WTC11 (cell line): ENCODE measurements at places on chromosomes 4 and X. TPM values are rescaled to one million over a fixed set of nuclear protein-coding genes. Genes with fewer than 3 reads are reported as not detected.
A peak's percentile ranks its signal among the peaks of the same experiment; 100 is the strongest.

DNA sequence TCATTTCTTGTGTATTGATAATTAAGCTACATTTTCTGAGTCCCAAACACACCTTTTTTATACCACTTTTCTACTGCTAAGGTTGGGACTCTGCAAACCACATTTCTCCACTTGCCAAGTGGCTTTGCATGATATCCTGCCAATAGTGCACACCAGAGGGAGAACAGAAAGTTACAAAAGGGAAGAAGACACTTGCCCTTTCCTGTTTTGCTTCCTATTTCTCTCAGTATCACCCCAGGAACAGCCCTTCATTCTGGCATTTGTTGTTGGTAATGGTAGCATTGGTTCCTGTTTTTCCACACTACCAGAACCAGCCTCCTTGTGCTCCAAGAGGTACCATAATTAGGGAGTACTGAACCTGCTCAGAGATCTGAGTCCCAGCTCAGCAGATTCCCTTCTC is 87.1 kb downstream of the HDX start:
- H3K4me3 ChIP-seq: no peak overlapping the region
- no peaks in the 10 kb centered on the region for H3K36me3 ChIP-seq
- H3K27me3 ChIP-seq: no peaks in the 10 kb centered on the region

- H3K27me3 ChIP-seq: no peaks in the 10 kb centered on the region
- no peak for DNase-seq
- H3K4me1 ChIP-seq: peaks cover 12% of the 10 kb centered on the region
- no peak overlapping the region for H3K27ac ChIP-seq
- H3K36me3 ChIP-seq: no peaks in the 10 kb centered on the region; the same call in 1 of the 2 replicates
Measured at GRCh38 chr4:66294638-66295037, 624.3 kb upstream of the EPHA5 start.

DNA sequence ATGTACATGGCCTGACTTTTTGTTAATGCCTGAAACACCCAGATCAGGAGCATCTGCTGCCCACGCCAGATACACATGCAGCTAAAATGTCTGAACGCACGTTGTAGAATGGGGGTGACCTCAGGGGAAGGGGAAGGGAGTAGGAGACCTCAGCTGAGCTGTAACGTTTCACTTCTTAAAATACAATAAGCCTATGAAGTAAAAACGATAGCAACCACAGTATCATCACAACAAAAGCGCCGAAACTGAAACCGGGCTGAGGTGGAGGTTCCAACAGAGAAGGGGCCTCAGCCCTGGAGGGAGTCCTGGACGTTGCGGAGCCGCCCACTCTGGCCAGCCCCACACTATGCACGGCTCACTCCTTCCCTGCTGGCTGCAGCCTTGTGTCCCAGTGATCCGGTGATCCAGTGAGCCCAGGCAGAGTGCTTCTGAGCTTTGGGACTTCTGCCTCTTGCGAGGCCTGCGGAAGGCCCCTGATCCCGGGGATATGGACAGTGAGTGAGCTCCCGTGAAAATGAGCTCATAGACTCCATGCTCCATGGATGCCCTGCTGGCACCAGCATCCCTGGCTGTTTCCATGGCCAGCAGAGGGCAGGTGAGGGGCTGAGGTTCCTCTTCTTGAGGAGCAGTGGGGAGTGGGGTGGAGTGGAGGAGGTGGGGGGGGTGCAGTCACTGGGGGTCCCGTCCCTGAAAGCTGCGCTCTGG is 52.0 kb downstream of the HMX1 start:
- no peaks in the 10 kb centered on the region for H3K4me1 ChIP-seq
- no peaks in the 10 kb centered on the region for H3K27me3 ChIP-seq
- no peak for DNase-seq
- H3K4me3 ChIP-seq: no peak overlapping the region

GRCh38 chr4:105127170-105127445 is 19.6 kb upstream of the TET2 start:
- no peak overlapping the region for H3K27ac ChIP-seq
- no peaks in the 10 kb centered on the region for H3K36me3 ChIP-seq
- no peak for DNase-seq
- H3K27me3 ChIP-seq: peaks cover 19% of the 10 kb centered on the region
- peaks cover 5% of the 10 kb centered on the region for H3K4me1 ChIP-seq
- no peak overlapping the region for H3K4me3 ChIP-seq

DNA sequence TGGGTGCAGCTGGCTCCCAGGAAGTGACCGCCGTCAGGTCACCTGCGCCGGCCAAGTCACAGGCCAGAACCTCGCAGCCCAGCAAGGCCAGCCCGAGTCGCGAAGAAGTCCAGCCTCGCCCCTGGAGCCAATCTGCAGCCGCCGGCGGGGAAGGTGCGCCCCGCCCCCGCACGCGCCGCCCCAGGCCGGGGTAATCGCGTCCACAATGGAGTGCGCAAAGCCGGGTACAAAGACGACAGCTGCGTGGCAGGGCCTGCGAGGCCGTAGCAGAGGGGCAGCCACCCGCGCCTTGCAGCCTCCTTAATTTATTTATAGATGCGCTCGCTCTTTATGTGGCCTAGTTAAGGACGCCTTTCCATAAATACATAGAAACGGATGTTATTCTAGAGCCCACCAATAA is 139.4 kb upstream of the CPEB2 start:
- H3K4me3 ChIP-seq: no peak overlapping the region
- DNase-seq: peak; percentile 19
- peaks cover 4% of the 10 kb centered on the region; the same call in 1 of the 2 replicates for H3K4me1 ChIP-seq

- DNase-seq: no peak
- peaks cover 48% of the 10 kb centered on the region for H3K36me3 ChIP-seq
- H3K27ac ChIP-seq: no peak overlapping the region
Measured at GRCh38 chr4:16752150-16752549, 146.3 kb downstream of the LDB2 start.

GRCh38 chr4:184395971-184396391 is 78.4 kb downstream of the IRF2 start:
- H3K4me3 ChIP-seq: no peak overlapping the region
- peak overlapping the region; percentile 83 for H3K27ac ChIP-seq
- H3K36me3 ChIP-seq: peaks cover 64% of the 10 kb centered on the region
- peaks cover 21% of the 10 kb centered on the region for H3K4me1 ChIP-seq
- DNase-seq: no peak
- H3K27me3 ChIP-seq: no peaks in the 10 kb centered on the region

- H3K36me3 ChIP-seq: no peaks in the 10 kb centered on the region
- H3K27me3 ChIP-seq: no peaks in the 10 kb centered on the region
- H3K4me3 ChIP-seq: no peak overlapping the region
- DNase-seq: no peak
- no peak overlapping the region for H3K27ac ChIP-seq
Measured at GRCh38 chrX:154730253-154730891, 20.5 kb downstream of the GAB3 start.

DNA sequence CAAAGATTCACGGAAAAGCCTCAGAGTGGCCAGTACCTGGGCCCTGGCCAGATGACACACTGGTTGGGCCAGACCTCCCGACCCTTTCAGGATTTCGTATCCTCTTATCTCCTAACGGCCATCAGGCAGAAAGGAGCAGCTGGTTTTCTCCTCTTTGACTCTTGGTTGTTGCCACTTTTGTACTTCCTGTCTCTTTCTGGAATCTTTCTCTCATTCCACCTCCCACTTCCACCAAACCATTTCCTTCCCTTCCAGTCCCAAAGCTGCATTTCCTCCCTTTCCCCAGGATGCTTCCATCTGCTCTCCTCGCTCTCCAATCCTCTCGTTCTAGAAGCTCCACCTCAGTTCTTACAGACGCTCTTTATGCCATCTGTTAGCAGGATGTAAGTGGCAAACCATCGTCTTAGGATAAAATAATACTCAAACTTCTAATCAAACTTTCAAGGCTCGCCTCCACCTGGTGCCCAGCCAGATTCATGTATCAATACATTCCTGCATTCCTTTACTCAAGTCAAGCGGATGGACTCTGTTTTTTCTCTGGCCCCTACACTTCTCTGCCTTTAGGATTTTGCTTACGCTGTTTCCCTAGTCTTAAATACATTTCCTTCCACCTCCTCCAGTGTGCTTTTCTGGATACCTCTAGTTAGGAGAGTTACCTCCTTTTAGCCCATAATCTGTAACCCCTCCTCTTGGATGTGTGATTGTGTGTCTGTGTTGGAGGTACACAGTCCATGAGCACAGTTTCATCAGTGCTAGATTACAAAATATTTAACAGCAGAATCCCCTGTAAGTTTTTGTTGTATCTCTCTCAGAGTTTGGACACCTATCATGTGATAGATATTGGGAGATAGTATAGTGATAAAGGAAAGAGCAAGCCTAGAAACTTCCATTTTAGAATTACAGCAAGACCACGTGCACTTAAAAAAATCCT is 70.4 kb downstream of the LDB2 start:
- H3K27me3 ChIP-seq: no peaks in the 10 kb centered on the region
- peak overlapping the region; percentile 5; the same call in 1 of the 2 replicates for H3K4me3 ChIP-seq
- peak overlapping the region; percentile 97 for H3K27ac ChIP-seq
- H3K4me1 ChIP-seq: peaks cover 76% of the 10 kb centered on the region
- H3K36me3 ChIP-seq: peaks cover 14% of the 10 kb centered on the region
- no peak for DNase-seq

DNA sequence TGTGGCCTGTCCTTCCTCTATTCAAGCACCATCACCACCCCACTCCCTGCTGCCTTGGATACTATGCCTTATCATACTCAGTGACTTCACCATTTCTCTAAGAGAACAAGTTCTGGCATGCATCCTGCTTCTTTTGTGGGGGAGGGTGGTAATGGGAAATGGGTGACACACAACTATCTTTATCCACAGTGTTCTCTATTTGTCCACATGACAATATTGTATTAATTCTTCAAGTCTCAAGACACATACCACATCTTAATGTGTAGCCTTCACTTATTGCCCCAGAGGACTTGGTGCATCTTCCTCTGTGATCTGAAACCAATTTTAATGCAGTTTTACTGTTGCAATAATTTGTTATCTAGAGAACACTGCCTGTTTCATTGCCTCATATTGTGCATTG is 29.3 kb upstream of the UGT2B7 start:
- no peak overlapping the region for H3K4me3 ChIP-seq
- no peaks in the 10 kb centered on the region for H3K27me3 ChIP-seq
- no peaks in the 10 kb centered on the region for H3K36me3 ChIP-seq
- DNase-seq: no peak

GRCh38 chr4:139777757-139778156 is 112.1 kb downstream of the MGST2 start:
- H3K27ac ChIP-seq: no peak overlapping the region
- no peaks in the 10 kb centered on the region for H3K36me3 ChIP-seq
- no peak overlapping the region for H3K4me3 ChIP-seq
- H3K4me1 ChIP-seq: peaks cover 26% of the 10 kb centered on the region

- H3K4me1 ChIP-seq: peaks cover 14% of the 10 kb centered on the region
- no peaks in the 10 kb centered on the region for H3K36me3 ChIP-seq
- H3K4me3 ChIP-seq: no peak overlapping the region
Measured at GRCh38 chrX:150696866-150697265, 3.7 kb downstream of the MTMR1 start.

DNA sequence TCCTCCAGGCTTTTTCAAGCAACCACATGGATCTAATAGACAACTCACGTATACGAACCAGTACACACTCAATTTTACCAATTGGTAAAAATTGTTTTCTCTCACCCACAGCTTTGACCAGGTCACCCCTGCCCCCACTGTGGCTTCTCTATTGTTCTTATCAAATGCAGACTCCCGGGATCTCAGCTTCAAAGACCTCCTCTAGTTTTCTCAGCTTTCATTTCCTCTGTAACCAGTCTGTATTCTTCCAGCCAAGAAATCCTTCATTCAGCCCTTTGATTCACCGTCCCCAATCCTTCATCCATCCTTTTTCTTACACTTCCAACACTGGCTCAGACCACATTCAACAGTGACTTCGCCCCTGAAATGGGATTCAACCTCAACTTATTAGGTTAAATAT is 120.7 kb downstream of the CORIN start:
- no peaks in the 10 kb centered on the region for H3K36me3 ChIP-seq
- H3K27me3 ChIP-seq: peaks cover 2% of the 10 kb centered on the region; the same call in 1 of the 2 replicates
- H3K4me3 ChIP-seq: peak overlapping the region; percentile 15
- no peak overlapping the region for H3K27ac ChIP-seq
- H3K4me1 ChIP-seq: peaks cover 28% of the 10 kb centered on the region

GRCh38 chr4:107131295-107131694 is 95.2 kb upstream of the DKK2 start:
- H3K36me3 ChIP-seq: no peaks in the 10 kb centered on the region
- DNase-seq: no peak
- no peaks in the 10 kb centered on the region for H3K27me3 ChIP-seq
- H3K4me1 ChIP-seq: peaks cover 7% of the 10 kb centered on the region

DNA sequence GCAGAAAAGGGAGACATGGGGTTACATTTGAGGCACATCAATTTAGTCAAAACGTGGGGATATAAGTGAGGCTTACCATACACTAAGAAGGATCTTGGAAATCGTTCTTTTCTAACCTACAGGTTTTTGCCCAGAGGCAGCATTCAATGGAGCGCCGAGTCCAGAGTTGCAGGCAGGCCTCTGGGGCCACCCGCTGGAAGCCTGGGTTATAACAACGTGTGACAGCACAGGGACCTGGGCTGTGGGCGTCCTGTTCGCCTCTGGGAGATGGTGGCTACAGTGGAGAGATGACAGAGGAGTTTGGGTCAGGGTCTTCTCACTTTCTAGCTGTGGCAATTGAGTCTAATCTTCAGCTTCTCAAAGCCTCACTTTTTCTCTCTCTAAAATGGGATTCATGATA is 53.9 kb downstream of the ENPP6 start:
- peak; percentile 81 for DNase-seq
- H3K4me1 ChIP-seq: peaks cover 46% of the 10 kb centered on the region
- H3K27ac ChIP-seq: no peak overlapping the region
- no peaks in the 10 kb centered on the region for H3K36me3 ChIP-seq

DNA sequence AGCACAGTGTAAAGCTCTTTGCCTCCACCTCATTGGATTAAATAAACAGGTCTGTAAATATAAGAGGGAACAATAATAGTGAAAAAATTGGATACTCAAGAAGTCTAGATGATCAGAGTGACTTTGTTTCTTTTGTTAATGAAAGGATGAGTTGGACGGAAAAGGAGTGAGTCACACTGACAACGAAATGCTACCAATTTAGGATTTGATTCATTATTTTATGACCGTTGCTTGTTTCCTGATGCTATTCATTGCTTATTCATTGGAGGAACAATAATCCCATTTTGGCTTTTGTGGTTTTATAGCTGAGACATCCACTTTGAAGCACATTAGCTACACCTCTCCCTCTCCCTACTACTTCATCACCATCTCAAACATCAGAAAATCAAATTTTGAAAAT is 74.4 kb upstream of the DYNLT3 start:
- DNase-seq: no peak
- H3K27ac ChIP-seq: no peak overlapping the region
- H3K4me1 ChIP-seq: no peaks in the 10 kb centered on the region

GRCh38 chr4:154082760-154083535 is 294.1 kb upstream of the SFRP2 start:
- no peaks in the 10 kb centered on the region for H3K27me3 ChIP-seq
- no peak overlapping the region for H3K4me3 ChIP-seq
- no peaks in the 10 kb centered on the region for H3K36me3 ChIP-seq
- H3K27ac ChIP-seq: peak overlapping the region; percentile 10; the same call in 1 of the 2 replicates

HPGD gene
- 0.55 to 3.6 TPM (median 0.94 TPM) in 3 replicates for total RNA-seq

GLOD5 gene
- 0.27 TPM in 1 of 3 replicates, not detected in the others for total RNA-seq

NPY5R gene
- total RNA-seq: 4.5 to 6.2 TPM (median 6.0 TPM) in 3 replicates

MSANTD1 gene
- 0.98 to 1.1 TPM (median 0.99 TPM) in 3 replicates for total RNA-seq

HAUS3 gene
- 11.9 to 14.7 TPM (median 12.4 TPM) in 3 replicates for total RNA-seq

NFXL1 gene
- total RNA-seq: 30.1 to 32.8 TPM (median 30.2 TPM) in 3 replicates

FSTL5 gene
- 0.44 to 0.55 TPM (median 0.53 TPM) in 3 replicates for total RNA-seq

CSAG1 gene
- total RNA-seq: 0.33 to 1.8 TPM (median 1.5 TPM) in 3 replicates

CLTRN gene
- 1.4 to 2.2 TPM (median 2.2 TPM) in 3 replicates for total RNA-seq

CYLC1 gene
- not detected in 3 replicates for total RNA-seq

CDX4 gene
- 2.4 to 5.2 TPM (median 4.6 TPM) in 3 replicates for total RNA-seq

UGT2B17 gene
- 0.14 to 0.18 TPM in 2 of 3 replicates, not detected in the other for total RNA-seq

SERTM2 gene
- total RNA-seq: 0.18 to 0.41 TPM (median 0.37 TPM) in 3 replicates

NAA11 gene
- 0.09 TPM in 1 of 3 replicates, not detected in the others for total RNA-seq

SLC4A4 gene
- total RNA-seq: 1.1 to 1.5 TPM (median 1.2 TPM) in 3 replicates

UCHL1 gene
- 487 to 548 TPM (median 488 TPM) in 3 replicates for total RNA-seq
